ENCODE measurements at places on chromosomes 4 and X.

GRCh38 chr4:87399148-87399547 lies 8.2 kb upstream of the HSD17B11 start:
- DNase-seq = no peak

DNA sequence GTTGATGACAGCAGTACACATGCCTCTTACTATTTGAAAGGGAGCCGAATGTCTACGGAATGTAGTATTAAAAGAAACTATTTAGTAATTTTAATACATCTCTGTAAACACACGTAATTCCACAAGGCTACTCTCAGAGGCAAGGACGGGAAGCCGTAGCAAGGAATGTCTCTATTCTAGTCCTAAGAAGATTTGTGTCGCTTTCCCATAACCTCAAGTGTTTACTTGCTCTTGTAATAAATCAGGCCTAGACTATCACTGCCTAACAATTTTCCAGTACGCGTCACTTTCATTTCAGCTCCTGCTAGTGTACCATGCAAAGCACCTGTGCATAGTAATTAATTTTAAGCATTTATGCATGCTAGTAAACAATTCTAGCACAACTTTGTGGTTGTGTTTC lies 86.7 kb downstream of the OR13H1 start:
- DNase-seq = no peak

GRCh38 chr4:144648042-144648441 lies 2.1 kb downstream of the HHIP start:
- DNase-seq = no peak

DNA sequence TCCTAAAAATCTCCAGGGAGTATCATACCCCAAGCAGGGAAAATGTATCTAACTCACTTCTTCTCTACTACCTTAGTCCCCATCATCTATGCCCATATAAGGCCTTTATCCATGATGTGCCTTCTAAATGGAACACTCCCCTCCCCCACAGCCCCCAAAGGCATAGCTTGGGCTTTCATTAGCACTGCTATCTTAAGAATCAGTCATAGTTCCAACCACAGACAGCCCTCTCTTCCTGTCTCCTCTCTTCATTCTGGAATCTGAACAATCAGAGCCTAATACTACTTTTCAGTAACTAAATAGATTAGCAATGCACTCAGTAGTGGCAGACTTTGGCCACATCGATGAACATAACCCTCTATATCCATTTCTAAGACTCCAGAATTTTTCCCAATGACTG lies 313.2 kb upstream of the DKK2 start:
- no peak for DNase-seq

GRCh38 chr4:145847764-145848163 lies 90.9 kb downstream of the ZNF827 start:
- no peak for DNase-seq

GRCh38 chrX:136750364-136750763 lies 30.4 kb downstream of the ARHGEF6 start:
- no peak for DNase-seq

DNA sequence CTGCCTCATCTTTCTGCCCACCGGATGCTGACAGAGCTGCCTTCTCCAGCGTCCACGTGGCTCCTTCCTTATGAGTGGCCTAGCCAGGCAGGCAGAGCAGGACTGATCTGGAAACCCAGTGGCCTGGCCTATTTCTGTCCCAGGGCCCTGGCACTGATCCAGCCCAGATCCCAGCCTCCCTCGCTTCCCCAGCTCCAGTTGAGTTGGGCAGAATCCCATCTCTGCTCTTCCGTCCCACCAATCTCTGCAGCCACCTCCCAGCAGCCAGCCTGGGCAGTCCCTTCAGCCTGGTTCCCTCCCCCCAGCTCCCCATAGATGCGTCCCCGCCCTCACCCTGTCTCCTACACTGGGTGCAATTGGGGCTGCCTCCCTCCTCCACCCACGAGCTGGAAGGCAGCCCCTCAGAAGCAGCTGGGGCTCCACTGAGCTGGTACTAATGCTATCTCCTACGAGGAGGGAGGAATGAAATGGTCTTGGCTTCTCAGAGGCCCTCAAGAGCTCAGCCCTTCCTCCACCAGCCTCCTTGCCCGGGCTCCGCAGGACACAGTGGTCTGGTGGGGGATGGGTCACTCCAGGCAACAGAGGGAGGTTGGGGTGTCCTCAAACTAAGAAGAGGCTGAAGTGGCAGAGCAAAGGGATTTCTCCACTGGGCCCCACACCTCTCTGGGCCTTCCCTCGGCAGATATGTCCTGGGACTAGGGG lies 94.2 kb downstream of the PJA1 start:
- no peak for DNase-seq

GRCh38 chr4:142091085-142091513 lies 454.7 kb downstream of the IL15 start:
- no peak for DNase-seq

- no peak for DNase-seq
Measured at GRCh38 chr4:1415681-1415981, 9.4 kb upstream of the NKX1-1 start.

DNA sequence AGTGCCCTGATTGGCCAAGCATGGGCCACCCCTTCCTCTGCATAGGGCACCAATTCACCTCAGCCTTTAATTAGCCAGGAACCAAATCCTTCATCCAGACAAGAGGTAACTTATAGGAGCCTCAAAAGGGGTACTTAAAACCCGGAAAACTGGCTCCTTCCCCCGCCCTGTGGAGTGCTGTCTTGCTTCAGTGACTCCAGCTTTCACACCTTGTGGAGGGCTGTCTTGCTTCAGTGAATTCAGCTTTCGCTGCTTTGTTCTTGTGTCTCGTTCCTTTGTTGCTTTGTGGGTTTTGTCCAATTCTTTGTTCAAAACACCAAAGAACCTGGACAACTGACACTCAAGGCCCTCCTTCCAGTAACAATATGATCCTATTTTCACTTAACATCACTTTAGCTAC lies 82.2 kb upstream of the FRG1 start:
- no peak for DNase-seq

- DNase-seq = no peak
Measured at GRCh38 chrX:119411959-119412358, 12.8 kb downstream of the SLC25A43 start.

- DNase-seq = no peak
Measured at GRCh38 chr4:4670869-4671268, 129.0 kb upstream of the STX18 start.

GRCh38 chr4:148980782-148981480 lies 538.7 kb upstream of the NR3C2 start:
- DNase-seq = peak; percentile 32
